ENCODE measurements at places on chromosomes 13 and 19. TPM values are rescaled to one million over a fixed set of nuclear protein-coding genes. Genes with fewer than 3 reads are reported as not detected.
A peak's percentile ranks its signal among the peaks of the same experiment; 100 is the strongest.

DNA sequence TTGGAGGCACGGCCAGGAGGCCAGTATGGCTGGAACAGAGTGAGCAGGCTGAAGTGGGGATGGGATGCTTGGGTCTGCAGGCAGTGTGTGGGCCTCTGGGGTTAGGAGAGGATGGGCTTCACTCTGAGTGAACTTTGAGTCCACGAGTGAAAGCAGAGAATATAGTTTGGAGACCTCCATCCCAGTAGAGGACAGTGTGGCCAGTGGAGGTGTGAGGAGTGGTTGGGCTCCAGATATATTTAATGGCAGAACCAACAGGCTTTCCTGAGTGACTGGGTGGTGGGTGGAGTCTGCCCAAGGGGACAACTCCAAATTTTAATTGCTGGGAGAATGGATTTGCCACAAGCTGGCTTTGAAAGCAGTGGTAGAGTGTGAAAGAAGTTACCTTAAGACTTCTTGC lies 27.3 kb downstream of the GATAD2A start:
- DNase-seq: no peak

GRCh38 chr13:94210816-94211215 lies 268.7 kb downstream of the DCT start:
- DNase-seq: no peak

GRCh38 chr13:109651854-109652253 lies 134.5 kb downstream of the IRS2 start:
- no peak for DNase-seq

DNA sequence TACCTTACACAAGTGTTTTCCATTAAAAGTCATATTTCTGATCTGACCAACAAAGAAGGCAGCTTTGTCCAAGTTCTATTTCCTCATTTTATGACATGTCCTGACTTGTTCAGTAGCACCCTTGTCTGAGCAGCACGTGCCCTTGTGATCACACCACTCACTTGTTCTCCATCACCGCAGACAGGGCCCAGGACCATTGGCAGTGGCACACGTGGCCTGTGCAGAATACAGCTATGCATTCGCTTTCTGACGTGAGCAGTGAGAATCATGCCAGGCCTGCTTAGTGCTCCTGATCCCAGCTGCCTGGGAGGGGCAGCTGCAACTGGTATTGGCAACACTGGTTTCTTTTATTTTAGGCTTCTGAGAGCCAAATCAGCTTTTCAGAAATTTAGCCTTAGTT lies 134.2 kb downstream of the FRY start:
- no peak for DNase-seq

GRCh38 chr19:3549816-3550215 lies 7.6 kb downstream of the MFSD12 start:
- DNase-seq: no peak

DNA sequence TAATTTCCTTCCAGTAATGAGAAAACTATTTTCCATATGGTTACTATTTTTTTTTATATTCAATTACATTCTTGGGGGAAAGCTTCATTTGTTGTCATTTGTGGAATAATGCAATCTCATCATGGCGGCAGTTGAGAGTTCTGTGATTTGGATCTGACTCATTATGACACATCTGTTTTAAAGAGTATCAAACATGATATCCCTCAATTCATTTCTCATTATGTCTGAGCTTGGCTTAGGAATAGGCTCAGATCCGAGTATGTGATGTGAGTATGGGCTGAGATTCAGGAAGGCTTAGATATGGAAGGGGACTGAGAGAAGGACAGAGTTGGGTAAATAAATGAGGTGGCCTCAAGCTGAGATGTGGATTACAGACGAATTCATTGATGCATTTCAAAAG lies 64.4 kb downstream of the POSTN start:
- peak; percentile 19 for DNase-seq

DNA sequence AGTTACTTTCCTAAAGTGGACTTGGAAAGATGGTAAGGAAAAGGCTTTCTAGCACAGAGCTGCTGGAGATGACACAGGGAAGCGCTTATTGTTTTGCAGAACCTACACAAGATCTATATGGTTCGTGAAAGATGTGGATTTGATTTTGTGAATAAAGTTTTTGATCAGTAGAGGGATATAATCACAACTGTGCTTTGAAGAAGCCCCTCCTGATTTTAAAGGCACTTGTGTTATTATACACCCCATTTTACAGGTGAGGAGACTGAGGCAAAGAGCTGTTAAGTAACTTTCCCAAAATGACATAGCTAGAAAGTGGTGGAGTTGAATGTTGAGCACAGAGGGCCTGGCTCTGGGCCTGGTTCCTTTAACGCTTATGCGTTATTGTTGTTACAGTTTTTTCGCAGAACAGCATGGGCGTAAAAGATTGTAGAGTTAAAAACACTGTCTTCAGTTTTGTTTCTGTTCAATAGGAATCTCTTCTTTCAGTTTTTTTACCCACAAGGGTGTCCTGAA lies 1.4 kb downstream of the TDRD3 start:
- DNase-seq: no peak

GRCh38 chr13:113009743-113010509 lies 40.9 kb downstream of the MCF2L start:
- peak; percentile 27 for DNase-seq

DNA sequence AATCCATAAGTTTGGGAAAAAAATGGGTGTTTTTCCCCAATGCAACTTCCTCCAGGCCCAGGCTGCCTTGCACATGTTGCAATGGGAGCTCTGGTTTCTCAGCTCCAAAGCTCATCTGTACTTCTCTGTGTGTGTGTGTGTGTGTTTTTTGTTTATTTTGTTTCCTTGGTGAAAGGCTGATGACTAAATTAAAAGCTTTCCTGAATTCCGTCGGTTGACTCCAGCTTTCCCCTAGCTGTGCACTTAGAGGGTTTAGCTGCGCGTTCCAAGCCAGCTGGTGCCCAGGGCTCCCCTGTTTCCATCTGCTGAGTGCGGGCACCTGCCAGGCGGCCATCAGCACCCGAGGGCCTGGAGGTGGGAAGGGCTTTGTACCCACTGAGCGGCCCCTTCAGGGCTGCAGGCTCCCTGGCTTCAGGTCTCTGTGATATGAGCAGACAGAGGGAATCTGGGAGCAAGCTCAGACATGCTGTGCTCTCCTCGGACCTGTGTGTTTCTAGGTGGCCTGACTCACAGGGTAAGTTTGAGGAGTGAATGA lies 129.1 kb upstream of the SOX1 start:
- no peak for DNase-seq

DNA sequence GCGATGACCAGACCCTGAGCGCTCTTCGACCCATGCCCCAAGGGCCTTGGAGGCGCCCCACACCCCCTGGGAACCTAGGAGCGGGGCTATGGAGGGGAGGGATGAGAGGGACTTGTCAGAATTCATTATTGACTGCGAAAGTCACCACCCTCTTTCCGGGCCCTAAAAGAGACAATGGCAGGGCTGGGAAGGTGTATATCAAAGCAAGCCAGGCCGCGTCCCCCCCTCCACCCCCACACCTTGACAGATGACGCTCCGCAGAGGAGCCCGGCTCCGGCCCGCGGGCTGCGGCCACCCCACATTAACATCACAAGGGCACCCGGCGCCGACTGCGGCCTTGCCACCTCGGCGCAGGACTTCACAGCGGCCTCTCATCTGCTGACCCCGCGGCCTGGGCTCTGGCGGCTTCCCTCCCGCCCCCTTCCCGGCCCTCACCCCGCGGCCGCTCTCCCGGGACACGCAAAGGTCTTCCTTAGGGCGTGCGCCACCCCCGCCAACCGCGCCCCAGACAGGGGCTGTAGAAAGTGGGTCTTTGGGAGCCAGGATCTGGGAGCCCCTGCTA lies 2.4 kb downstream of the CDX2 start:
- DNase-seq: no peak

IRGC gene
- not detected for total RNA-seq

Data from skin of body (tissue), 3 donors.